ENCODE measurements at places on chromosomes 13 and 19.

DNA sequence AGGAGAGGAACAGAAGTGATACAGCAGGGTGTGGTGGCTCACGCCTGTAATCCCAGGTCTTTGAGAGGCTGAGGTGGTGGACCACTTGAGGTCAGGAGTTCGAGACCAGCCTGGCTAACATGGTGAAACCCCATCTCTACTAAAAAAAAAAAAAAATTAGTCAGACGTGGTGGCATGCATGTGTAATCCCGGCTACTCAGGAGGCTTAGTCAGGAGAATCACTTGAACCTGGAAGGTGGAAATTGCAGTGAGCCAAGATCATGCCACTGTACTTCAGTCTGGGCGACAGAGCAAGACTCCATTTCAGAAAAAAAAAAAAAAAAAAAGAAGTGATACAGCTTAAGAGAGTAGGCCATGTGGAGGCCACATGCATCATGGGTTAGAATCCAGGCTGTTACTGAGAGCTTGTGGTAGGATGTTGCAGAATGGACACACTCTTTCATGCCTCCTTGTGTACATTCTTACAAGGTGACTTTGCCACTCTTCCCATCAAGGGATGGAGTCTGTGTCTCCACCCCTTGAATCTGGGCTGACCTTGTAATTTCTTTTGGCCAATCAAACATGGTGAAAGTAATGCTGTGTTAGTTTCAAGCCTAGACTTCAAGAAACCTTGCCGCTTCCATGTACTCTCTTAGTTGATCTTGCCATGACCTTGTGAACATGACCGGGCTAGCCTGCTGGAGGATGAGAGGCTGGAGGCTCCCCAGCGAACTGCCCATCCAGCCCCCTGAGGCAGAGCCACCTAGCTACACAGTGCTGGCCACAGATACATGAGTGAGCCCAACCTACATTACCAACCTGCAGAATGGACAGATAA is 12.3 kb downstream of the FAM187B start:
- no peak for DNase-seq

GRCh38 chr19:38095411-38096308 is 128.4 kb downstream of the DPF1 start:
- DNase-seq: peak; percentile 16

GRCh38 chr19:1827566-1828278 is 15.6 kb upstream of the ATP8B3 start:
- DNase-seq: no peak

DNA sequence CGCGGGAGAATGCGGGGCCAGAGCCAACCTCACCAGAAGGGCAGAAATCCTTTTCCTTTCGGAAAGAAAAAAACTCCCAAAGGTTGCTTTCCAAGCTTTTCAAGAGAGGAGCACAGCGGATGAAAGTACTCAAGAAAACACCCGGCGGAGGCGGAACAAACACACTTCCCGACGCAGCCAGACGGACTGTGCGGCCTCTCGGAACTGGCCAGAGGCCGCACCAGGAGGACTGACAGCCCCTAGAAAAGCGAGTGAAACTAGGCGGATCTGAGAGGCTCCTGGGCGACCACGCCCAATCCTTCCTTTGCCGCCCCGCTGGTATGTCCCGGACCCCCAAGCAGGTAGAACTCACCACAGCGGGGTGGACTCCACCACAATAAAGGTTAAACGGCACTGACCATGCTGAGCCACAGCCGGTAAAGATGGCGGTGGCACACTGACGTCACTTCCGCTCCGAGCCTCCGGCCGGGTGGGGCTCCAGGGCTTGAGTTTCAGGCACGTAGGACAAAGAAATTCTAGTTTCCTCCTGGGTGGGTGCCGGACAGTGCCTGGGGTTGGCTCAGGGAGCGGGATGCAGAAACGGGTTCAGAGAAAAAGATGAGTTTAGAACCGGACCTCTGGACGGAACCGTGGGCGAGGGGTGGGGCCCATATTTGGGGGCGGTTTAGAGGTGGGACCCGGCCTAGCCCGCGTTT is at the start of gene ZNF562:
Gene ZNF562, minus strand, starts transcription at position 438 of the 695 bp plus-strand sequence. CDS start 14,356 bp downstream, outside the sequence.
- peak; percentile 47 for DNase-seq

- DNase-seq: no peak
Measured at GRCh38 chr13:29480893-29481525, 114.5 kb downstream of the SLC7A1 start.

- DNase-seq: peak; percentile 77
Measured at GRCh38 chr13:97879646-97880310, 73.7 kb upstream of the IPO5 start.

DNA sequence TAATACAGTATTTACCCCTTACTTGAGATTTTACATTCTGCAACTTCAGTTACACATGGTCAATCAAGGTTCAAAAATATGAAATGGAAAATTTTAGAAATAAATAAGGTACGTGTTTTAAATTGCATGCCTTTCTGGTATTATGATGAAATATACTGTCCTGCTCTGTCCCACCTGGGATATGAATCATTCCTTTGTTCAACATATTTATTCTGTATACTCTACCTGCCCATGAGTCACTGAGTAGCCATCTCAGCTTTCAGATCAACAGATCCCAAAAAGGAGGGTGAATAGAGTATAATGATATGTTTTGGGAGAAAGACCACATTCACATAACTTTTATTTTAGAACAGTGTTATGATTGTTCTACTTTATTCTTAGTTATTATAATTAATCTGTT is 37.8 kb downstream of the STOML3 start:
- DNase-seq: no peak

GRCh38 chr13:23025864-23026608 is 154.7 kb upstream of the SGCG start:
- no peak for DNase-seq

- DNase-seq: no peak
Measured at GRCh38 chr19:13825489-13826441, 30.5 kb downstream of the ZSWIM4 start.

GRCh38 chr13:65836066-65836465 is 1394.1 kb downstream of the PCDH9 start:
- DNase-seq: no peak

DNA sequence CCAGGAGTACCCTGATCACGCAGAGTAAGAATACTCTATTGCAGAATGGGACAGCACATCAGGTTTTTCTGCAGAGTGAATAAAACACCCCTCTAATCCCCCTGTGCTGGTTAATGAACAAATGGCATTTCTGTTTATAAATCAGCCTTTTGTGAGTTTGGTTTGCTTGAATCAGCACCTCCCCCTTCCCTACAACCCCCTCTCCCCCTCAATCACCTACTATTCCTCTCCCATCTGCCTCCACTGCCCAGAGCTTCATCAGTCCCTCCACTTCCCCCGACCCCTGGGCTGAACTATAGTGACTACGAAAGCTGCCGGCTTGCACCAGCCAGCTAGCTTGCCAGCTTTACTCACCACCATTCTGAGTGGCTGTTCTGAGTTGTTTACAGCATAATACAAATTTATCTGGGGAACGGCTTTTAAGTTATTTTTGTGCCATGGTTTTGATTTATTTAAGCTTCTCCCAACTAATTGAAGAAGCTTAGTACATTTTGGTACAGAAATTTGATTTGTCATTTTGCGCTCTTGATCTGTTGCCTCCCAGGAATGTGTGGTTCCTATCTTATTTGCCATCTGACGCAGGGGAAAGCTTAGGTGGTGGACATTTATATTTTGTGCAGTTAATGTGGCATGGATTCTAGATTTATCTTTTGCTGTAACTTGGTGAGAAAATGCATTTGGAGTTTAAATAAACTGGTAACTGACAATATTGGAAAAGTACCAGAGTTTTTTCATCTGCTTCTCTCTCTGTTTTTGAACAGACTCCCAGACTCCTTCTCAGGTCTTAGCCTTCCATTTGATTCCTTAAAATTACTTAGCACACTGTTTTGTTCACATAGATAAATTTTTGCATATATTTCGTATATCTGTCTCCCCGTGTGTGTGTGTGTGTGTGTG is 41.7 kb upstream of the WDFY2 start:
- DNase-seq: no peak

GRCh38 chr13:80824229-80824628 is 483.3 kb upstream of the SPRY2 start:
- peak; percentile 66 for DNase-seq

Measured in skeletal muscle cell (primary cell).